ENCODE measurements at places on chromosomes 4 and X.

GRCh38 chr4:103036169-103036568 lies 16.7 kb upstream of the SLC9B1 start:
- no peak for DNase-seq

- DNase-seq, result no peak
These were observed 867 bp downstream of the TIFA start for GRCh38 chr4:112284662-112285411.

DNA sequence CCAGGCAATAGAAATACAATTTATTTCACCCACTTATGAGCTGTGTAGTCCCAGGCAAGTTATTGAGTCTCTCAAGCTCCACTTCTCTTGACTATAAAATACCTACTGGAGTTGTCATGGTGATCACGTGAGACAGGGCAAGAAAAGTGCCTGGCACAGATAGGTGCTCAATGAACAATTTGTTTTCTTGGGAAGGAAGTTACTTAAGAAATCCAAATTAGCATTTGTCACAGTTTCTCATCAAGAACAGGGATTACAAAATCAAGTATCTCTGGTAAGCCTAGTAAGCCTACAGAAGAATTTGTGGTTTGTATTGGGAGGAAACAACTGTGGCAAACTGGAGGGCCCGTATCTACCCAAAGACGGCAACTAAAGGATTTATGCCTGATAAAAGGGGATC lies 37.5 kb upstream of the RASGEF1B start:
- DNase-seq, result no peak

GRCh38 chrX:40095583-40096394 lies 2.0 kb downstream of the BCOR start:
- no peak for DNase-seq

DNA sequence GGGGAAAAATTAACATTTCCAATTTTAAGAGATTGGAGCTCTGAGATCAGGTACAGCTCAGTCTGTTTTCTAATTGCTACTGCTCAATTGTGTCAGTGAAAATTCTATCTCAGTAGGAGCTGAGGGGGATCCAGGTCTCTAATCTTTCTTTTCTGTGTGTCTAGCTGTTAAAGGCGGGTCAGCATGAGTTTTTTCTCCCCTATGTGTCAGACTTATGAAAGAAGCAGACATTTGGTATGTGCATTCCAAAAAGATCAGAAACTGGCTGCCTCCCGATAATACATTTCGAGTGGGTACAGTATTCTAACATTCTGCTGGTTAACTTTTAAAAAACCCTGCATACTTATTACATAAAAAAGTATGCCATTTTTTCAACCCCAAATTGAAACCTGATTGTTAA lies 72.4 kb downstream of the PCDH7 start:
- DNase-seq, result no peak

DNA sequence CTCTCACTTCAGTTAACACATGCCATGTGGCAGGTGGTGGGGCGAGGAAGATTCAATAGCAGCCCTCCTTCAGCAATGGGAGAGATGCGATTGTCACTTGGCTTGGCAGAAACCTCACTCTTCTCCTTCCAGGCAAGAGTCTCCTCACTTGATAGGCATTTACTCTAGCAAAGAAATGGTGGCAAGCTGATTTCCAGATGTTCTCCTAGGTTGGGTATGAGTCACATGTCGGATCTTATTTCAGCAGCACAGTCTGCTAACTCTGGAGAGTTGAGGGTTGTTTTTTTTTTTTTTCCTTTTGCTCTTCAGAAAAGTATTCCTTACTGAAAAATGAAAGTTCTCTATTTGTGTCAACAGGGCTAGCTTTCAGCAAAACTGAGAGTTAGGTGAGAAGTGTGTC lies 119.5 kb upstream of the CHRDL1 start:
- no peak for DNase-seq

DNA sequence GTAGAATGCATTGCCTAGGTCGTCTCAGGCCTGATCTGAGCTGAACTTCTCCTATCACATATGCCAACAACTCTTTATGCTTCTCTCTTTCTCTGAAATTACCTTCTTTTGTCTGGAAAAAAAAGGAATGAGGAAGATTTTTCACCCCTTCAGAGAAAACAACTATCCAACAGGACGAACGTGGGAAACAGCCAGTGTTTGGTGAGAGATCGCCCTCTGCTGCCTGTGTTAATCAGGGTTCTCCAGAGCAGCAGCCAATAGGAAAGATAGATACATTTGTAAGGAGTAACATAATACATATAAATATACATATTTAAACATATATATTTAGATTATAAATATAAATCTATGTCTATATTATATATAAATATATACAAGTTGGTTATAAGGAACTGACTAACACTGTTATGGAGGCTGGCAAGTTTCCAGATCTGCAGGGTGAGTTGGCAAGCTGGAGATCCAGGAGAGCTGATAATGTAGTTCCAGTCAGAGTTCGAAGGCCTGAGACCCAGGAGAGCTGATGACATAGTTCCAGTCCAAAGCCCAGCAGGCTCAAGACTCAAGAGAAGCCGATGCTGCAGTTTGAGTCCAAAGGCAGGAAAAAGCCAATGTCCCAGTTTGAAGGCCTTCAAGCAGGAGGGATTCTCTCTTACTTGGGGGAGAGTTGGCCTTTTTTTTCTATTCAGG lies 13.3 kb downstream of the CETN2 start:
- DNase-seq, result no peak

DNA sequence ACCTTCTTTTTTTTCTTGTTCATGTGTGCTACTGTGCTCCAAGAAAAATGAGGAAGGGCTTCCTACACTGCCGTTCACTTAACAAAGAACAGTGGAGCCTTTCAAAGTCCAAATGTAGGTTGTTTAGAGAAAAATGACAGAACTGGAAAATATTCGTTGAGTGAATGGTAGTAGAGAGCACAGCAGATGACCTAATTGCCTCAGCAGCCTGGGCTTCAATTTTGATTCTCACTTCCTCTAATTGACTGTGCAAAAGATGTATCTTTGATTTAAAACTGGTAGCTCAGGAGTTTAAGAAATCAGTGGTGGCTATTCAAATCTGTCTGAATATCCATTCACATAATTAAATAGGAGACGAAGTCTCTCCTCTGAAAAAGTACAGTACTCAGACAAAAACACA lies 5.2 kb downstream of the NLGN4X start:
- no peak for DNase-seq

- DNase-seq, result no peak
These were observed 138.6 kb downstream of the KLHL8 start for GRCh38 chr4:87081826-87082225.

DNA sequence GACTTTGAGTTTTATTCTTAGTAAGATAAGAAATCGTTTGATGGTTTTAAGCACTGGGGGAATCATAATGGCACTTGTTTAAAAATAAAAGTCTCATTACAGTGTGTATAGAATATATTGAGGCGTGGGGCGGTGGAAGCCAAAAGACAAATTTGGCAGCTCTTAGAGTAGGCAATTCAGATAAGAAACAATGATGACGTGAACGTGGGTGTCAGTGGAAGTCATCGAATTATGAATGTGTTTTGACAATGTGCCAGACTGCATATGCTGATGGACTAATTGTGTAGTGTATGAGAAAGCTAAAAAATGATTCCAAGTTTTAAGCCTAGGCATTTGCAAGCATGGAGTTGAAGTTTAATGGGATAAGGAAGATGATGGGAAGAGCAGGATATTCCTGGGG lies 35.8 kb downstream of the SPANXD start:
- DNase-seq, result no peak

DNA sequence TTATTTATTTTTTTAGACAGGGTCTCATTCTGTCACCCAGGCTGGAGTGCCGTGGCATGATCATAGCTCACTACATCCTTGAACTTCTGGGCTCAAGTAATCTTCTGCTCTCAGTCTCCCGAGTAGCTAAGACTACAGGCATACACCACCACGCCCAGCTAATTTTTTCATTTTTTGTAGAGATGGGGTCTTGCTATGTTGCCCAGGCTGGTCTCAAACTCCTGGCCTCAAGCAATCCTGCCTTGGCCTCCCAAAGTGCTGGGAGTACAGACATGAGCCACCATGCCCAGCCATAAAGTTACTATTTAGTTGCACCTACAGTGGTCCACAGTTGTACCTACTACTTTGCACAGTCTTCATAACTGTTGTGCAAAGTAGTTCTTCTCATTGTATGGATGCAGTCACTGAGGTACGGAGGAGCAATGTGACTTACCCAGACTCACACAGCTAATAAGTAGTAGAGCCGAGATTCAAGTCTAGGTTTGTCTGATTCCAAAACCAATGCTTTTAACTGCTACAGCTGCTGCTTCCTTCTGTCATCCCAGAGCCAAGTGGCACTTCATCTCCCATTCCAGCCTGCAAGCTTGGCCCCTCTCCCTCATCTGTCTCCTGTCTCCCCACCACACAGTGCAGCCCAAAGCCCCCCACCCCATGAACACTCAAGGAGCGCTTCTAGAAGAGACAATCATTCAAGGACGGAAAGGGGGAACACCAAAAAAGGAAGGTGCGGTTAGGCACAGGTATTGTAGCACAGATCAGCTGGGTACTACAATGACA lies 24.0 kb upstream of the IQSEC2 start:
- DNase-seq, result no peak

DNA sequence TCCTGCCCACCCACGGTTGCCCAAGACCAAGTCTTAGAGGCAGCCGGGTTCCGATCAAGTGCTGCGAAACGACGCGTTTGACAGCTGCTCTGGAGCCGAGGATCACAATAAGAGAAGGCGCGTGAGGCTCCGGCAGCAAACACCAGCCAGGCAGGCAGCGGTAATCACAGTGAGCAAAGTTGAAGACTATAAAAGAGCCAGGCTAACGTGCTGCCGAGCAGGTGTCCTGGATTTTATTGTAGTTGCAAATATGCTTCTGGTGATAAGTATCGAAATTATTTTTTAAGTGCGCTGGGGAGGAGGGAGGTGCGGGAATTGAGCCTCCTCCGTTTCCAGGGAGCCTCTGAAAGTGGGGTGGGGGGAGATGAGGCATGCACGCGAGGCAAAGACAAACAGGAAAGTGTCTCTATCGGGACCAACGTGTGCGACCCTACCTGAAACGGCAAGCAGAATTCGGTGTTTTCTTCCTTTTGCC lies 590 bp downstream of the GABRA2 start:
- no peak for DNase-seq

- no peak for DNase-seq
These were observed 8.9 kb upstream of the PLXNB3 start for GRCh38 chrX:153755136-153755535.

DNA sequence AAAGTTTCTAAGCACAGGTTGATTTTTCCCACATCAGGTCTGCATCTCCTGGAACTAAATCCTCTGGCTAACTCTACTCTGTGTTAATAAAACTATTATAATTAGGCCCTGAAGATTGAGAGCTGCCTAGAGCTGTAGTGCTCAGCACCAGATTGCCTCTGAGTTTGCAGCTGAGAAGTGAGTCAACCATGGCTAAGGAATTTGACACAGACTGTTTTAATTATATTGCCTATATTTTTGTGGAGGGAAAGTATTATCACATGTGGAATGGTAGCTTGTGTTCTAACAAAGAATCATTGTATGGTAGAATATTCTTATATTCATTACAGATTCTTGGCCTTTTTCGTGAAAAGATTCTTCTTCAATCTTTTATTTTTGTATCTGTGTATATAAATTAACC lies 1907.6 kb upstream of the TENM3 start:
- no peak for DNase-seq

DNA sequence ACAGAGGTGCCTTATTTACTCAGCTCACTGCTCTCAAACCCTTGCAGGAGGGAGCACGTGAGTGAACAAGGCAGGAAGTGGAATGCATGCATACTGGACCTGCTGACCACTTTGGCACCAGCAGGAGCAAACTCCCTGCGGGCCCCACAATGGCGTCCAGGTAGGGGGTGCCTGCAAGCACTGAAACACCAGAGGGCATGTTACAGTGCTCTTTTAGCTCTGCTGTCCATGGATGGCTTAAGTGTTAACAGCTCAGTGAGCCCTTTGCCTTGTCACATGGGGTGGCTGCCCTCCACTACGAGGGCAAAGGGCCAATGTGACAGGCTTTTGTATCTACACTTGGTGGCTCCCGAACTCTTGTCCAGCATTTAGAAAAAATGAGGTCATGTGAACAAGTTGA lies 199.5 kb upstream of the UGT8 start:
- DNase-seq, result no peak

All from activated T-cell treated with anti-CD3 and anti-CD28 coated beads for 1 hour (primary cell).